ENCODE measurements at places on chromosomes 3 and 15.

DNA sequence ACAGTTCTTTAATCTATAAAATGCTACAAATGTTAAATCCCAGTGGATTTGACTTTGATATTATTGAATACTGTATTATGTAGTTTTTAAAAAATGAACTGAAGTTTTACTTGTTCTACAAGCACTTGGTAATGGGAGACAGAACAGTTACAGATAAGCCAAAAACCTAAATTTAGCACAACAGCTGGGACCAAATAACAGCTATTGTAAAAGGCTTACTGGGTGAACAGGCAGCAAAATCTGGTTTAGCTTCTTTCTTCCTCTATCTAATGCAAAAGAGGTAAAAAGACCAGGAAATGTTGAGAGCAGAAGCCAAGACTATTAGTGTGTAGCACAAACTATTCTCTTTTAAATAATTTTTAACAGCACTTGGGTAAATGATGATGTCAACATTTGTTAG, 1.6 kb upstream of the ATOSA start:
- ATAC-seq, result no peak

DNA sequence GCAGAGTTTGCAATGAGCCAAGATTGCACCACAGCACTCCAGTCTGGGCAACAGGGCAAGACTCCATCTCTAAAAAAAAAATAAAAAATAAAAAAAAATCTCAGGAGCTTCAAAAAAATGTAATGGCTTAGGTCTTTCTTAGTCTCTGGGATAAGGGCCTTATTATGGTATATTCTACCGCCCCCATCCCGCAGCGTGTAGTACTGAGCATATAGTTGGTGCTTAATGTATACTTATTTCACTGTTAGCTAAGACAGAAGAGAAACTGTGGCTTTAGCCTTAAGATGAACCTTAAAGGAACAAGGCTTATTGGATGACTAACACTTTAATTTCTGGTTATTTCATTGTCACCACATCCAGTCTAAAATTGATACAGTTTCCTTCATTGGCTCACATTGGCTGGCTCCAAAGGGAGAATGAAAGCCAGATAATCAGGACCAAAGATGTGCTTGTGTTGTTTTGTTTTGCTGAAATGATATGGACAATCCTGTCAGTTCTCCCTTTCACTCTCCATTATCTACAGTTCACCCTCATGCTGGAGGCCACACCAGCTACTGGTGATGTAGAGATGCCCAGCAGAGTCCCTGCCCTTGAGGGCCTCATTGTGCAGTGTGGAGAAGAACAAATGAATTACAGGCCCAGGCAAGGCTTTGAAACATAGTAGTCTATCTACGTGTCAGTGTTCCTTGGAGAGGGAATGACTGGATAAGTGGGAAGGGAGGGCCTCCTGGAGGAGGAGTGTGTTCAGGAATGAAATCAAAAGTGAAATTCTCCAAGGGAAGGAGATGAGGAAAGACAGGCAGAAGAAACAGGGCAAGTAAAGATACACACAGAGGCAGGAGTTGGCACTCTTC, 17.4 kb upstream of the RAF1 start:
- ATAC-seq, result no peak

DNA sequence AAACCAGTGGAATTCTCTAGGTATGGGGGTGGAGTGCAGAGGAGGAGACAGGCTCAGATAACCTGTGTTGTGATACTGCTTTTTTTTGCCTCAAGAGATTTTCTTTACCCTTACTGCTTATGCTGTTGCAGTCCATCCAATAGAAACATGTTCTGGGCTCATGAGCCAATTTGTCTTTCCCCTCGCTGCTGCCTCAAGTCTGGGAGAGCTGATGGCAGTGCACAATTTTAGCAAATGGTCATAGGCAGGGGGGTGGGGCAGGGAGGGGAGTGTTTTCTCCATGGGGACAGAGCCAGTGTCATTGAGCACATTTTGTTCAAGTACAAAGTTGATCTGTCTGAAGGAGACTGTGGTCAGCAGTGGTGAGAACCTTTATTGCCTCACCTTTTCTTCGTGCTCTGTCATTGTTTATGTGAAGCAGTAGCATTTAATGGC, 134.9 kb downstream of the MBNL1 start:
- no peak for ATAC-seq

- ATAC-seq, result no peak
Measured at GRCh38 chr15:32669896-32670611, 28.5 kb downstream of the SCG5 start.

GRCh38 chr3:49500205-49500731, 30.2 kb downstream of the DAG1 start:
- no peak for ATAC-seq

GRCh38 chr3:12447075-12447474, 37.2 kb upstream of the TSEN2 start:
- no peak for ATAC-seq

GRCh38 chr15:89783861-89784685, 7.9 kb downstream of the MESP2 start:
- no peak for ATAC-seq

DNA sequence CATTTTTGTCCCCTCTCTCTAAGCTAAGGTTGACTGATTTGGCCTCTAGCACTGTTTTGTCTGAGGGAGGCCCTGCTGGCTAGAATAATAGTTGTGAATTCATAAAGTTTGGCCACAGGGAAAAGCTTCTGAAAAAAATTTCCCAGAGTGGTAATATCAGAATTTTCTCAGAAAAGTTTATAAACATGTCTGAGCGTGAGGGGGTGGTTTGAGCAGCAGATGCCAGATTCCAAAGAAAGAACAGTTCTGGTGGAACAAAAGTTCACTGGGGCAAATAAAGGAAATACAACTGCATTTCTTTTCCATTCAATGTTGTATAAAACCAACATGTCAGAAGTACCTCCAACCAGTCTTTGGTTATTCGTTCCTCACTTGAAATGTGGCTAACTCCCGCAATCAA, 61.2 kb downstream of the CLDN1 start:
- no peak for ATAC-seq

DNA sequence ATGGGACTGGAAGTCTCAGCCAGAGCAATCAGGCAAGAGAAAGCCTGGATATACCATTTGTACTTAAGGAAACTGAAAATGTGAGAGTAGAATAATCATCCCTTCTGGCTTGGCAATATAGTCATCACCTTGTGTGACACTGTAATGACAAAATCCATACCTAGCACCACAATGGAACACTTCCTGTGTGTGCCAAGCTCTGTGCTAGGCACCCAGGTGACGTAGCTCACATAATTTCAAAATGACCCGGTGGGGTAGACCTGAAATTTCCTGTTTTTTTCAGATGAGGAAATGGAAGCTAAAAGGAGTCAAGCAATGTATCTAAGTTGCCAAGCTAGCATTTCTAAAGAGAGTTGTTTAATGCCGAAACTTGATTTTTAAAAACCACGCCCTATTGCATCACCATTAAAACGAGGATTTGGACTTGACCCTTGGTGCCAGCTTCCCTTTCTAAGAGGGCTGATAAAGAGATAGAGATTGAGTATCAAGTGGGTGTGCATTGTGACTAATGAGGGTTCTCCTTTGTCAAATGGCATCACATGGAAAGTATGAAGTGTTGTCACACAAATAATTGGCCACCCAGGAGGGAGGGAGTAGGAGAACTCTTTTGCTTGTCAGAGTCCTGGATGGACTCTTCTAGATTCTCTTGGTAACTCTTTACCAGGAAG, 141.3 kb upstream of the PDZRN3 start:
- no peak for ATAC-seq

- ATAC-seq, result no peak
Measured at GRCh38 chr3:144369129-144369879, 397.7 kb downstream of the DIPK2A start.

GRCh38 chr3:49638445-49638844, 35.7 kb upstream of the APEH start:
- ATAC-seq, result no peak

DNA sequence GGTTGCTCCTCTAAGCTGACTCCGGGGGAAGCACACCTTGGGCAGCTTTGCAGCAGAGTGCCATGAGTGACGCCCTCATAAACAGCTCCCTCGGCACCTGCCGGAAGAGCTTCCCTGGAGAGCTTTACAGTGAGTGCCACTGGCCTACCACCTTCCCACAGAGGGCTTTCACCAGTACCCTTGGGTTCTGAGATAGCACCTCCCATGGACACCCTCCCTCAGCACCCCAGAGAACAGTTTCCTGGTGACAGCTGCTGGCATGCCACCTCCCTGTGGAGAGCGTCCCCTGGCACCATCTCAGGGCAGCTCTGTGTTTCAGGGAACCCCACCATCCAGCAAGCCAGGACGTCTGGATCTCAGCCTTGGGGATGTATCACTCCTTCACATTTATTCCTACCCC, 49.1 kb downstream of the RUBCN start:
- ATAC-seq, result no peak

DNA sequence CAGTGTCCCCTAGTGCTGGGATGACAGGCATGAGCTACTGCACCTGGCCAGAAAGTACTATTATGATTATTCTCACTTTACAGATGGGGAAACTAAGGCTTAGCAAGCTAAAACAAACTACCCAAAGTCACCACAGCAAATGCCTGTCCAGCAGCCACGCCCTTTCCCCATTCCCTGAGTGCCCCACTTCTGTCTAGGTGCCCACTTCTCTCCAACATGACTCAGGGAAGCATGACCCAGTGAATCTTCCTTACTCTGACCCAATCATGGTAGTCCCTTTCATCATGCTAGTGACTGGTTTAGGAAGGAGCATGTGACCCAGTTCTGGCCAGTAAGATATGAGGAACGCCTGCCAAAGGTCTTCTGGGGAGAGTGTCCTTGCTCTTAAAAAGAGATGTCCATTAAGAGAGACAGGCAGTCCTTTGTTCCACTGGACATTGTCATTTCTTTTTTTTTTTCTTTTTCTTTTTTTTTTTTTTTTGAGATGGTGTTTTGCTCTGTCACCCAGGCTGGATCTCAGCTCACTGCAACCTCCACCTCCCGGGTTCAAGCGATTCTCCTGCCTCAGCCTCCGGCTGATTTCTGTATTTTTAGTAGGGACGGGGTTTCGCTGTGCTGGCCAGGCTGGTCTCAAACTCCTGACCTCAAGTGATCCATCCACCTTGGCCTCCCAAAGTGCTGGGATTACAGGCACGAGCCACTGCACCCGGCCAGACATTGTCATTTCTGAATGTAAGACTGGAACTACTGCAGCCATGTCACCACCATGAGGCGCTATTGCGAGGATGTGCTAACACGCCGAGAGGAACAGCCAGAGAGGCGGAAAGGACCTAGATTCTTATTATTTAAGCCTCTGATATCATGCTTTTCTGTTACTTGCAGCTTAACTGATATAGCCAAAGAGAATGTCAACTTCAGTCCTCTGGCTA, 19.8 kb downstream of the MEGF11 start:
- ATAC-seq, result no peak

GRCh38 chr3:122322095-122323075, 2.7 kb upstream of the CSTA start:
- ATAC-seq, result peak; percentile 94

All from activated T-helper 17 cell treated with anti-CD3 and anti-CD28 coated beads, Interleukin-2, amount 50 U/mL, for 72 hours (primary cell).